ENCODE measurements at places on chromosomes 4 and X. TPM values are rescaled to one million over a fixed set of nuclear protein-coding genes. Genes with fewer than 3 reads are reported as not detected.

CTAG1A gene
- not detected for polyA plus RNA-seq

CT45A5 gene
- polyA plus RNA-seq = 0.89 TPM

UCP1 gene
- polyA plus RNA-seq = not detected

ZAR1 gene
- polyA plus RNA-seq = not detected

CCNB3 gene
- polyA plus RNA-seq = 2.3 TPM
